ENCODE measurements at places on chromosomes 5 and 9.

DNA sequence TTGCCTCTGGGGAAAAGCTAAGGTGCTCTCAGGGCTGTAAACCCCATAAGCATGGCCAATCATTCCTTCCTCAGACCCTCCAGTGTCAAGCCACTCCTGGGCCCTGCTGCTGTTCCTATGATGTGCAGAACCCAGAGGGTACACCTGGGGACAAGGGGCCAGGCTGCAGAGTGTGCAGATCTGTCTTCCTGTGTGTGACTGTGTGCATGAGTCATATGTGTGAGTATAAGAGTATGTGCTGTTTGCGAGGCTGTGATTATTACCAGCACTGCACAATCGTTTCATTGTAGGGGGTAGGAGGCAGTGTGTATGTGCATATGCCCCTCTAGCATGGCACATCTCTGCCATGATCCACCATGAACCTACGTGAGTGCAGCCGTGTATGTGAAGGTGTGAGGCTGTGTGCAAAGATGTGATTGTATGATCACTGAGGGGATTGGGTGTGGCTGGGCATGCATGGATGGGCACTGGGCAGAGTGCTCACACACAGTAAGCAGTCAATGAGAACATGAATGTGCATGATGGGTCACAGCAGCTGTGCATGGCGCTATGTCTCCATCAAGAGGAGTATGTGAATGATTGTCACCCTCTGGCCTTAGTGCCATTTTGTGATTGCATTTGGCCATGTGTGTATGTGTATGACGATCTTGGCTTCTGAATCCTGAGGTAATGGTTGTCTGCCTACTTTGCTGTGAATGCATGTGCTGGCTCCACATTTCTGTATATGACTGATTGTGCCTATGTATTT lies 2.4 kb upstream of the OR1K1 start:
- DNase-seq = no peak

- peak; percentile 61 for DNase-seq
These were observed 6.0 kb upstream of the NEK6 start for GRCh38 chr9:124251605-124252378.

- peak; percentile 39 for DNase-seq
These were observed 171.3 kb downstream of the SLC28A3 start for GRCh38 chr9:84169240-84169639.

DNA sequence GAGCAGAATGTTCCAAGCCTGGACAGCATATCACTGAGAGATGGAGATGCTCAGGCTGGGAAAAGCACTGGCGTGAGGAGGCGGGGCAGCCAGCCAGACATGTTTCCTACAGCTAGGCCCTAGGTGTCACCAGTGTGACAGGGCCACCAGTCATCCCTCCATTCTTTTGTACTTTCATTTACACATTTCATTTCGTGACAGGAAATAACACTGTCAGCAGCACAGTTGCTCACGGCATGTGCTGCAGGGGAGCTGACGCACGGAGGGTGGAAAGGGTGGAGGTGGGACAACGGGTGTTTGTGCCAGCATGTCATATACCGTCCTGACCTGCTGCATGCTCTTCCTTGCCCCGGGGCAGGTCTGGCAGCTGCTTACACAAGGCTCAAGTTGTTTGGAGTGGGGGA lies 14.8 kb upstream of the CEMIP2 start:
- no peak for DNase-seq

GRCh38 chr5:150512368-150512747 lies 4.4 kb downstream of the NDST1 start:
- DNase-seq = no peak

DNA sequence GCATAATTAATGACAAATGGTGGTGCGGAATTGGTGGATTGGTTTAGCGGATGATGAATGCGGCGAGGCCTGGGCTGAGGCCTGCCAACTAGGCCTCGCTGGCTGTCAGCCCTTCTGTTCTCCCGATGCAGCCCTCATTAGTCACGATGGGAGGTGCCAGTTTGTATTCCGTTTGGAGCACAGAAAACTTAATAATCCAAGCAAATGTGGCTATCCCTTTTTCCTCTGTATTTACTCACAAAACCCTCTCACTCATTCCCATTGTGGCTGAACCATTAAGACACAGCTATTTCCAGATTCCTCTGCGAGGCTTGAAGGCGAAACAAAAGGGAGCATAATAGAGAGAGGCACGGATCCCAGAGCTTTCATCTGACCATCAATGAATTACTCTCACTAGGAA lies 114.3 kb downstream of the MVB12B start:
- no peak for DNase-seq

GRCh38 chr9:35370241-35370640 lies 119.7 kb upstream of the RUSC2 start:
- DNase-seq = no peak

DNA sequence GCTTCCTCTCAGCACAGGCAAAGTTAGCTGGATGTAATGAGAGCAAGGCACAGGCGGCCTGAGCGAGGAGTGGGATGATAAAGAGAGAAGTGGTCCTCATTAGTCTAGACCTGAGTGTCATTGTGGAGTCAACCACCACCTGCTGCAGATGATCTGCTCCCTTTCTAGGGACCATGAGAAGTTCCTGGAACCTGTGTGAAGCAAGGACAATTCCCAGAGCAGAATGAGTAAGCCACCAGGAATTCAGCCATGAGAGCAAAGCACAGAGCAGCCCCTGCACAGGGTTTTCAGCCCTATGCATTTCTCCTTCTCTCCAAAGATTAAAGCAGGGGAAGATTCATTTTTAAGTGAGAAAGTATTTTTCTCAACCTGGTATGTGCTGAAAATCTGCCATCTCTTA lies 146.8 kb upstream of the SPEF2 start:
- DNase-seq = peak; percentile 45

GRCh38 chr5:122076669-122077365 lies 1.2 kb downstream of the LOX start:
- peak; percentile 93 for DNase-seq

GRCh38 chr5:91059409-91059808 lies 323.7 kb downstream of the ARRDC3 start:
- DNase-seq = no peak

DNA sequence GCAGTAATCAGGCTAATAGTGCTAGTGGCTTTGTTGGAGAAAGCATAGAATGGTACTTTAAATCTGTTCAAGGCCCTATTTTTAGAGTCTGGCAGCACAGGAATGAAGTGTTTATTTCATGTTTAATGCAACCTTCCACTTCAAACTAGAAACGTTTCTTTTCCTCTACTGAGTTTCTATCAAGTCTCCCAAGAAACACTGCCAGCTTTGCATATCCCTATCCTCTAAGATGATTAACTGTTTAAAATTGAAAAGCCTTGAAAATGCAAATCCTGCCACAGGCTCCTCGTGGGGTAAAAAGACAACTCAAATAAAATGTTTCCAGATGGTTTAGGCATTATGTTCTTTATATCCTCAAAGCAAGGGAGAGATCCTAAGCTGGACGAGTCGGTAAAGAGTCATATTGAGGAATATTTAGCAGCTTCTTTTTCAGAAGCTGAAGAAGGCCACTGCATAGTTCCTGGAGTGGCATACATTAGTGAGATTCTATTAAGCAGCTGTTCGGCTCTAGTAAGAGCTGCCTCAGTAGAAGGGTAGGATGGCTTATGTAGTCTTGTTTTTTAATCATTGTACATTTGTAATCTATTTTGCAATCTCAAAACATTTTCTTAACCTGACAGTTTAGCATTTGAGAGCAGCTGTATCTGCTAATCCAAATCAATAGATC lies 251.2 kb downstream of the CHSY3 start:
- peak; percentile 54 for DNase-seq

DNA sequence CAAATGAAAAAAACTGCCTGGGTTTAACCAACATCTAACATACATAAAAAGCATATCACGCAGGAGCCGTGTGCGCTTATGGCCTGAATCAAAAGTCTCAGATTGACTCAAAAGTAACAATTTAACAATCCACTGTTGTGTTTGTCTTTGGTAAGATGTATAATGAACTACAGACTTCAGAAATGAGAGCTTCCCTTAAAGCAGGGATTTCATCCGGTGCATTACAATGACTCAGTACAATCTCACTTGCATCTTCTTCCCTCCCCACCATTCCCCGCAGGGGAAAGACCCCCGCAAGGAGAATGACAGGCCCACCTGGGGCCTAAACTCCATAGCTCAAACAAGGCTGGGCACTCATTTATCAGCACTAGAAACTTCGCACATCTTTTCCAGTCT lies 1.4 kb downstream of the ZFR start:
- peak; percentile 69 for DNase-seq

- peak; percentile 85 for DNase-seq
These were observed 50.2 kb upstream of the DAB2IP start for GRCh38 chr9:121601194-121601593.

GRCh38 chr9:112867275-112867991 lies 23.2 kb downstream of the SLC46A2 start:
- peak; percentile 72 for DNase-seq

- DNase-seq = no peak
These were observed 229.0 kb upstream of the PANK3 start for GRCh38 chr5:168808051-168808616.

GRCh38 chr5:8923526-8923925 lies 622.3 kb downstream of the SEMA5A start:
- peak; percentile 2 for DNase-seq

DNA sequence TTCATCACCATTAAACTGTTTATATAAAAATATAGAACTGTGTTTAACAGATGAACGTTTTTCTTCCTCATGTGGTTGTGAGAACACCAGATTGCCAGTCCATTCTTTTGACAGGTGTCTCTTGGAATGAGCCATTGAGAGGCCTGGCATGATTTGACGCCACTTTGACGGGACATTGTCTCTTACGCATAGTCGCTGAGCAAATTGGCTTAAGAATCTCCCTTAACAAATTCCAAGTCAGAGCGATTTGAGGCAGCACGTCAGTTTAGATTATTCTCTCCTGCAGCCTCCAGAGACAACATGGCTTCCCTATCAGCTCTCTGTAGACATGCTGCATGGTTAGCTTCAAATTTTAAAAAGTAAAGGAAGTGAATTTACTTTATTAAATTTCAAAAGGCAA lies 510.7 kb upstream of the ACO1 start:
- no peak for DNase-seq

DNA sequence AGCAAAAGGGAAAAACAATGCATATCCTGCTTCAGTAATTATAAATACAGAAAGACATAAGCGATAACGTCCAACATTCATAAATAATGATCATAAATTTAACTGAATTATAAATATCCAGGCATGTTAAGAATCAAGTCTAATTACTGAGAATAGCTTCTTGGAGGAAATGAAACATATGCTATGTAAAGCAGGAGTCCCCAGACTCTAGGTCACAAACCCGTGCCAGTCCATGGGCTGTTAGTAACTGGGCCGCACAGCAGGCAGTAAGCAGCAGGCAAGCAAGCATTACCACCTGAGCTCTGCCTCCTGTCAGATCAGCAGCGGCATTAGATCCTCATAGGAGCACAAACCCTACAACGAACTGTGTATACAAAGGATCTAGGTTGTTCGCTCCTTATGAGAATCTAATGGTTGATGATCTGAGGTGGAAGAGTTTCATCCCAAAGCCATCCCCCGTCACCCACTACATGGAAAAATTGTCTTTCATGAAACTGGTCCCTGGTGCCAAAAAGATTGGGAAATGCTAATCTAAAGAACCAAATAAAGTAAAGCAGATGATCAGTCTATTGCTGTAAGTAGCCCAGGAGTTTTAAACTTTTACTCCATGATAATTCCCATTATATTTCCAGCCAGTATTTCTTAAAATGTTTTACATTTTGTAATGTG lies 50.4 kb downstream of the CERT1 start:
- DNase-seq = no peak
